CD4-positive, alpha-beta T cell treated with Interferon gamma for 1 hour (primary cell): ENCODE measurements at places on chromosomes 6 and 20.

DNA sequence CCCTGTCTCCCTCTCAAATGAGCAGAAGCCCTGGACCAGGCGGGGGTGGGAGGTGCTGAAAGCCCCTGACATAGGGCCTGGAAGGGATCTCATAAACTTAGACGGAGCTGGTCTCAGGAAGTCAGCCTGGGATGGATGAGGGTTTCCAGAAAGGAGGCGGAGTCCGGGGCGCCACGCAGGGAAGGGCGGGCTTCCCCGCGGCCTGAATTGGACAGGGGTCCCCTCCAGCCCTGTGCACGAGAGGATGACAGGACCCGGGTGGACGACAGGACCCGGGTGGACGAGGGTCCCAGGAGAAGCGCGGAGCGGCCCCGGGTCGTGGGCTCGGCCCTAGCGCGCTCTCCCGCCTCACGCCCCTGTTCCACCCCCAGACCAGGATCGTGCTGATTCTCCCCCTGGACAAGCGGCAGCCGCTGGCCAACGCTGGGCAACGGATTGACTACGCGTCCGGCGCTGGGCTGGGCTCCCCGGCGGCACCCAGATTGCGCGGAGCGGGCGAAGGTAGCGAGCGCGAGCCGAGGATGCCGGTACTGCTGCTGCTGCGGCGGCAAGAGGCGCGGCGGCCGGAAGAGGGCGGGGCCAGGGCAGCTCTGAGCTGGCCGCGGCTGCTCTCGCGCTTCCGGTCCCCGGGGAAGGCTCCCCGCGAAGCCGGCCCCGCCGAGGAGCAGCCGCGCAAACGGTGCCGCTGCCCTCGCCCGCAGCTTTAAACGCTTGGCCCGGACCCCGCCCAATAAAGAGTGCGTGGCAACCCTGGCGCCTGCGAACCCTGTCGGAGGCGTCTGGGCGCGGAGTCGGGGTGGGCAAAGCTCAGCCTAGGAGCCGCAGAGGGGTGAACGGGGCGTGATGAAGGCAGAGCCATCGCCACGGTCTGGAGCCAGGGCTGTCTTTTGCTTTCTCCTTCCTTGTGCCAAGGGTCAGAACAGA lies 1.3 kb downstream of the C20orf144 start:
- DNase-seq, result peak; percentile 83

GRCh38 chr6:77228279-77228678 lies 235.0 kb downstream of the HTR1B start:
- DNase-seq, result no peak

DNA sequence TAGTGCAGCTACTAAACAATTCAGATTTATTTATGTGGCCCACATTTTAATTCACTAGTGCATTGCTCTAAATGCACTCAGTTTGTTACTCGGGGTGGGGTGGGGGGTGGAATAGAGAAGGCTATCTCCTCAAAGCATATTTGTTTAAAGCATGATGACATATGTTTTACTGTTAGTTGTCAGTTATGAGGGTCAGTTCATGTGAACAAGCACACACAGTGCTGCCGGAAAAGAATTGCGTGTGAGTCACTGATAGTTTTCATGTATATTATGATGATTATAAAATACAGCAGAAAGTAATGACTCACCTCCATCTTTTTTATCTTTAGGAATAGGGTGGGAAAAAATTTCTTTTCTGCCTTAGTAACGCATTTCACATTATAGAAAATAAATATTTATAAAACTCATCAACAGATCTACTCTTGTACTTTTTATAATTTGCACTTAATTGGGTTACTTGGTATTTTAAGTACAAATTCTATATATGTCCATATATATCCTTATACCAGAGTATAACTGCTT lies 42.2 kb upstream of the STXBP5 start:
- DNase-seq, result no peak

- DNase-seq, result no peak
These were observed 74.0 kb downstream of the UNC5CL start for GRCh38 chr6:40965046-40965445.

DNA sequence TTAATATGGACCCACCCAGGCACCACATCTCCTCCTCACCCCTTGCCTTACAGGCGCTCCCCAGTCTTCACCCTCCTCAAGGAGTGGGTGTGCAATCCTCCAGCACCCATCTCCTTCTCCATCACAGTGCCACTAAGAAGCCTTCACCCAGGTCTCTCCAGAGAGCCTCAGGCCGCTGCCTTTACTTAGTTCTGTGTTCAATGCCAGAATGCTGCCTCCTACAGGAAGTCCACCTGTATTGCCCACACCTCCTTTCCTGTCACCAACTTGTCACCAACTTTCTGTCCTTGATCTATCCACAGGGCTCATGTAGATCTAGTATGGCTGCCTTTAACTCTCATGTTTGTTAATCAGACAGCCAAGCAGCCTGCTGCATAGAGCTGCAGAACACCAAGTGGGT lies 586 bp upstream of the LST1 start:
- peak; percentile 52 for DNase-seq

- no peak for DNase-seq
These were observed 91.2 kb downstream of the DNAH8 start for GRCh38 chr6:38806271-38806670.

- DNase-seq, result no peak
These were observed 127.2 kb downstream of the PLCB4 start for GRCh38 chr20:9196110-9196509.

GRCh38 chr6:146028252-146028795 lies 538 bp upstream of the GRM1 start:
- peak; percentile 14 for DNase-seq

DNA sequence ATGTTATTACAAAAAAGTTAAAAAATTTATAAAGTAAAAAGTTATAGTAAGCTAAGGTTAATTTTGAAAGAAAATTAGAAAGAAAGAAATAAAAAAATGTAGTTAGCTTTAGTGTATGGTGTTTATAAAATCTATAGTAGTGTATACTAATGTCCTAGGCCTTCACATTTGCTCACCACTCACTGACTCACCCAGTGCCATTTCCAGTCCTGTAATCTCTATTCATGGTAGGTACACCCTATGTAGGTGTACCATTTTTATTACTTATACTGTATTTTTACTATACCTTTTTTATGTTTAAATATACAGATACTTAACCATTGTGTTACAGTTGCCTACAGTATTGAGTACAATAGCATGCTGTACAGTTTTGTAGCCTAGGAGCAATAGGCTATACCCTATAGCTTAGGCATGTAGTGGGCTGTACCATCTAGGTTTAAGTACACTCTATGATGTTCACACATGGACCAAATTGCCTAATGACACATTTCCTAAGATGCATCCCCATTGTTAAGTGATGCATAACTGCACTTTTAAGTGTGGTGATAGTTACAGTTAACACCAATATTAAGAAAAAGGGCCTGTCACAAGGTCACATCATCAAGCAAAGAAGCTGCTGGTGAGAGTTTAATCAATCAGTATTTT lies 8.0 kb downstream of the CD2AP start:
- no peak for DNase-seq

- DNase-seq, result no peak
These were observed 40.6 kb downstream of the BPIFB4 start for GRCh38 chr20:33119725-33120720.

GRCh38 chr6:10166031-10166430 lies 248.8 kb downstream of the TFAP2A start:
- DNase-seq, result no peak

- no peak for DNase-seq
These were observed 10.9 kb upstream of the SLC22A3 start for GRCh38 chr6:160337301-160337700.

GRCh38 chr6:72857791-72858585 lies 236.1 kb downstream of the KCNQ5 start:
- no peak for DNase-seq

GRCh38 chr6:6581054-6581453 lies 7.5 kb upstream of the LY86 start:
- peak; percentile 23 for DNase-seq

DNA sequence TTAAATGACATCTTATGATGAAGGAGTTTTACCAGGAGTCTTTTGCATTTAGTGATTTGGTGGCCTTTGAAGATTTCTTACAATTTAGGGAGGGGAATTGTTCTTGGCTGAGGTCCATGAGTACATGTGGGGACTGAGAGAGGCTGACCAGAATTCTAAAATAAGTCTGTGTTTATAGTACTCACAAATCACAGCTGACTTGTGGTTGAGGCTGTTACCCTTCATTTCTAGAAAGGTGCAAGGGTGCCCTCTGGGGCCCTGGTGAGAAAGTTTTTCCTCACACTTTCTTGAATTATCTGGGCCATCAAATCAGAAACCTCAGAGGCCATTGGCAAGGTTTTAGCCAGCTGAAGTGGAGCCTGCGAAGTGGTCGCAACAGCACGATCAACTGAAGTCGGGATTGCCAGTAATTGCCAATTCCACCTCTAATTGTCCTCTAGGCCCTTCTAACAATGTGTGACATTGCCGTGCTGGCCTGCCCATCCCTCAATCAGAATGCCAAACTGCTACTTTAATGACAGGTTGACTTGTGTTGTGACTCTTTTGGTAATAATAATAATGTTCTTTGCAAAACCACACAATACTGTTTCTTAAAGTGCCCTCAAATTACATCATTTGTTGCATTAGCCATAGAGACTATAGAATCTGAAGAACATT lies 221.6 kb downstream of the OGFRL1 start:
- peak; percentile 2 for DNase-seq

DNA sequence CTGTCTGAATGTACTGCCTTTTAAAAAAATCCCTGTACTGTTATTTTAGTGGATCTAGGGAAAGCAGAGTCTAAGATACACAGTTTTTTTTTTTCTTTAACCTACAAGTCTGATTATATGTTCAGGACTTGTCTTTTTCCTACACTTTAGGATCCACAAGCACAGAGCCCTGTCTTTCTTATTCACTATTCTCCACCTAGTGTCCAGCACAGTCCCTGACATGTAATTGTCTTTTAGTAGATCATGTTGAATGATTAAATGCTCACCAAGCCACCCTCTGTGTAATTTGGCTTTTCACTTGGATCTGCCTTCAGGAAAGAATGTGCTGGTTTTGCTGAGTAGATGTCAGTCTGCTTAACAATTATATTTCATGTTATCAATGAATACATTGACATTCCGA lies 35.8 kb upstream of the YWHAB start:
- no peak for DNase-seq

GRCh38 chr6:135703621-135704020 lies 147.9 kb upstream of the PDE7B start:
- peak; percentile 2 for DNase-seq

DNA sequence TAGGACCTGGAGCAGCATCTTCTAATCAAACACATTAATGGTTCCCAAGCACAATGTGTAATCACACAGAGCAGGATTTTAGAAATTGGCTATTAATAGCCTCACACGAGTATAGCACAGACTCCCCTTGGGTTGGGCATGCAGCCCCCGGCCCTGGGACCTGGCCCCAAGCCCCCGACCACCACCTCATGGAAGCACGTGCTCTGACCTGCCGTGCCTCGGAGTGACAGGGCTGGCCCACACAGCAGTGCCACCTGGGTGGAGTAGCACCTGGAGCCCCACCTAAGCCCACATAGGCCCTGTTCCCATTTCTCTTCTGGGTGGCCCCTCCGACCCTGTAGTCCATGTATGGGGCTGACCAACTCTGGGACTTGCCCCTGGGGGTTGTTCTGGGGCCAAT lies 171.8 kb downstream of the TTLL2 start:
- no peak for DNase-seq

GRCh38 chr6:80060774-80061173 lies 45.7 kb upstream of the BCKDHB start:
- DNase-seq, result no peak

GRCh38 chr6:15993716-15994228 lies 135.1 kb upstream of the MYLIP start:
- no peak for DNase-seq

GRCh38 chr6:89034586-89035251 lies 45.8 kb upstream of the PNRC1 start:
- DNase-seq, result peak; percentile 67

- DNase-seq, result no peak
These were observed 669.3 kb upstream of the GJE1 start for GRCh38 chr6:141463237-141463977.

DNA sequence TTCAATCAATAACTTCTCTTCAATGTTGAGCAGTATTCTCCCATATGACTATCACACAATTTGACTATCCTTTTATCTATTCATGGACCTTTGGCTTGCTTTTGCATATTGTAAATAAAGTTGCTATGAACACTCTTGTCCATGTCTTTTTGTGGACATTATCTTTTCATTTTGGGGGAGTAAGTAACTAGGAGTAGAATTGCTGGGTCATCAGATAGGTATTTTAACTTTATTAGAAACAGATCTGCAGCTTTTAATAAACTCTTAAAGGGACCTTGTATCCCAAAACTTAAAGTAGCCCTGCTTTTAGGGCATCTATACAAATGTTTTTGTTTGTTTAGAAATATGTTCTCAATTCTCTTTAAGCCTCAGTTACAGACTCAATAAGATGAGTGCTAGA lies 614.2 kb upstream of the CITED2 start:
- no peak for DNase-seq

GRCh38 chr20:15570156-15570555 lies 1003.1 kb downstream of the KIF16B start:
- no peak for DNase-seq

GRCh38 chr6:24659561-24659960 lies 7.1 kb downstream of the TDP2 start:
- DNase-seq, result no peak

GRCh38 chr6:40937491-40937890 lies 101.5 kb downstream of the UNC5CL start:
- no peak for DNase-seq
